ENCODE measurements at places on chromosomes 6 and 20. TPM values are rescaled to one million over a fixed set of nuclear protein-coding genes. Genes with fewer than 3 reads are reported as not detected.

DNA sequence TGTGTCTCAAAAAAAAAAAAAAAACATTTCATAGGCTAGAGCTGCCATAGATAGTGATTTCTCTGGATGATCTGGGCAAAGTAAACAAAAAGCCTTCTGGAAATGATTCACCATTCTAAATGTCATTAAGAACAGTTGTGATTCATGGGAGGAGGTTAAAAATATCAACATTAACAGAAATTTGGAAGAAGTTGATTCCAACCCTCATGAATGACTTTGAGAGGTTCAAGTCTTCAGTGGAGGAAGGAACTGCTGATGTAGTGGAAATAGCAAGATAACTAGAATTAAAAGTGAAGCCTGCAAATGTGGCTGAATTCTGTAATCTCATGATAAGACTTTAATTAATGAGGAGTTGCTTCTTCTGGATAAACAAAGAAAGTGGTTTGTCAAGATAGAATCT is 26.8 kb upstream of the MMP24 start:
- no peak for DNase-seq

- DNase-seq: peak; percentile 39
Measured at GRCh38 chr6:100657678-100658330, 193.1 kb upstream of the SIM1 start.

DNA sequence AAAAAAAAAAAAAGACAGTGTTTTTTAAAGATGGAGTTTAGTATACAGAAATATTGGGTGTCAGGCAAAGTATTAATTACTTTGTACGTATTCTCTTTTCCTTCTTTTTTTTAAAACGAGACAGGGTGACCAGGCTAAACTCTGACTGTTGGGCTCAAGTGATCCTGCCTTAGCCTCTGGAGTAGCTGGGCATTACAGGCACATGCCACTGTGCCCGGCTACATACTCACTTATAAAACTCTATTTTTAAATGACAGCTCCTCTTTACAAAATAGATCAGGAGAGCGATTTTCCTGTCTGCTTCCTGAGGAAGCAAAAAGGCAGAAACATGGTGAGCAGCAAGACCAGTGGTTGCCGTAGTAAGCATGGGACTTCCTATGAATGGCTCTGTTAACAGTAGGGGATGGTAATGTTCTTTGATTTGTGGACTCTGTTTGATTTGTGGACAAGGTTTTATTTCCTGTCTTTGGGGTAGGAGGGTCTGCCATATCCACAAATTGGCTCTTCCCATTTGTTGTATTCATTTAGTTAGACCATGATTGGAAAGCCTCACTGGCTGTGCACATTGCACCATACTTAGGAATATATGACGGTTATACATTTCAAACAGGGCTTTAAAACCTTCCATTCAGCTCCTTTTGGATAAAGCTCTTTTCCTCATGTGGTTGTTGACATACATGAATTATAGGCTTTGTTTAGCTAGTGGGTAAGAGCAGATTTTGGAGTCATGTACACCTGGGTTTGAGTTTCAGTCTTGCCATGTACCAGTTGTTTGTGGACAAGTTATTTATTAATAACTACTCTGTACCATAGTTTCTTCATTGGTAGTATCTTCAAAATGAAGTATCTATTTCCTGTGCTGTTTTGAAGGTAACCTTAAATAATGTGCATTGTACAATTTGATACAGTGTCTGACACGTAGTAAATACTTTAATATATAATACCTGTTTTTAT is 45.1 kb downstream of the PTPRA start:
- no peak for DNase-seq

GRCh38 chr6:169328112-169328801 is 74.6 kb upstream of the THBS2 start:
- DNase-seq: no peak

DNA sequence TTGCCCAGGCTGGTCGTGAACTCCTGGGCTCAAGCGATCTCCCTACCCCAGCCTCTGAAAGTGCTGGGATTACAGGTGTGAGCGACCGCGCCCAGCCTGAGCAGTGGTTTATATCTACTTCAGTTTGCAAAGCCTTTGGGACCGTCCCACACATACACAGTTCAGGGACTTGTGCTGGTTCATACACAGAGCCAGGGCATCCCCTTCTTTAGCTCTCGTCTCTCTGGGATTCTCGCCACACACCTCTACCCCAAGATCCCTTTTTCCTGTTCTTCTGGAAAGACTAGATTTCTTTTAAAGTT is 12.5 kb downstream of the CAP2 start:
- DNase-seq: no peak

DNA sequence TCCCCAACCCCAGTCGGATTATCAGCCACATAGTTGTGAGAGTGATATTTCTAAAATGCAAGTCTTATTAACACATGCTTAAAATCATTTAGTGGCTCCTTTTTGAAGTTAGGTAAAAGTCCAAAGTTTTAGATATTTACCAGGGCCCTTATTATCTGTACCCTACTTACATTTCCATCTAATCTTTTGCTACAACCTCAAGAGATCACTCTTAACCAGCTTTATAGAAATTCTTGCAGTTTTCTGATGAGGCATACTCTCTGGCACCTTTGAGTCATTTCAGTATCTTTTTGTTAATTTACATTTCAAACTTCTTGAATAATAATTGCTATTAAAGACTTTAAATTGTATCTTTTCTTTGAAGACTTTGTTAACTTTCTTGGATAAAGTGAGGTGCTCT is 453.3 kb downstream of the RFPL4B start:
- DNase-seq: no peak

GRCh38 chr6:96724641-96725040 is 112.6 kb downstream of the GPR63 start:
- no peak for DNase-seq

DNA sequence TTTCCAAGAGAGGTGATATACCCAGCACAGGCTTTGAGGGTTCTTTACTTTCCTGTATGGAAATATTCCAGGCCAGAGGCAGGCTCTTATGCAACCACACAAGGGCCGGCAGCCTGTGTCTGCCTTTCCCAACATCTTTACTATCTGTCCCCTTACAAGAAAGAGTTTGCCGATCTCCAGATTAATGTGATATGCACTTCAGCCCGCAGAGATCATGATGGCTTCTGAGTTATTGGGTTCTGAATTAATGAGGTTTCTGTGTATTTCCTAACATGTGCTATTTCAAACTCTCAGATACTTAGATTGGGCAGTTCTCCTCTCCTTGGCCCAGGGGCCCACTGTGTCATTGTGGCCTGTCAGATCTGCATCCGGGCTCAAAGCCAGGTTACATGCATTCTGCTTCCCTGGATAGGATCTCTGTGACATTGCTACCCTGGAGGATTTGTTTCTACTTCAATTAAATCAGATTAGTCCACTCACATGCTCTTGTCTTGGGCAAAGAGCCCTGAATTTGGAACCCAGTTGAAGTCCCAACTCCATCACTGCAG is 56.6 kb downstream of the TGM2 start:
- DNase-seq: no peak

- peak; percentile 22 for DNase-seq
Measured at GRCh38 chr6:107493158-107494057, 3.5 kb downstream of the SOBP start.

DNA sequence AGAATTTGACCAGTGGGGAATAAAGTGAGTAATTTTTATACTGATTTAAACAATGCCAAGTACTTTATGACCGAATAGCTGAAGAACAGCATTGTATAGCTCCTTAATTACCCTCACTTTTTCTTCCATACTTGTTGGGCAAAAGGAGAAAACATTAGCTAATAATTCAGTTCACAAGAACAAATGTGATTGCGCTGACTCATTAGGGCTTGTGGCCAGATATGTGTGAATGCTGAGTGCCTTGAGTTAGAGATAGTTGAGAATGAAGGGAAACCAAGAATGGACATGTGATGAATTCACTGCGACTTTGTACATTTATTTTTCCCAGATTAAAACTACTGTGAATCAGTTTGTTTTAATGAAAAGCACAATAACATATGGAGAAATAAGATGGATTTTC is 669.4 kb downstream of the TFAP2A start:
- no peak for DNase-seq

The ID4 gene
- not detected for total RNA-seq

The SULF2 gene
- 140 TPM for total RNA-seq

The DNPH1 gene
- total RNA-seq: 34.3 TPM

The HS3ST5 gene
- not detected for total RNA-seq
